ENCODE measurements at places on chromosomes 11 and 22. TPM values are rescaled to one million over a fixed set of nuclear protein-coding genes. Genes with fewer than 3 reads are reported as not detected.

The OR2D2 gene
- 0.09 TPM for total RNA-seq

The CELSR1 gene
- 1.4 TPM for total RNA-seq

The BIK gene
- total RNA-seq, result not detected

The DCDC1 gene
- 0.34 TPM for total RNA-seq

The TPBGL gene
- not detected for total RNA-seq

The ACCSL gene
- total RNA-seq, result not detected

The P2RY2 gene
- not detected for total RNA-seq

The ZMAT5 gene
- 20.3 TPM for total RNA-seq

The KCNQ1OT1 gene
- total RNA-seq, result 3.9 TPM

The GTSE1 gene
- 0.95 TPM for total RNA-seq

The IGLL5 gene
- total RNA-seq, result not detected

The HSPB2 gene
- total RNA-seq, result 0.63 TPM

The CEND1 gene
- total RNA-seq, result 0.69 TPM

The MOV10L1 gene
- 1.1 TPM for total RNA-seq

The KLHL35 gene
- total RNA-seq, result 0.43 TPM

The B3GAT1 gene
- not detected for total RNA-seq

The TMEM45B gene
- total RNA-seq, result not detected

The PATE2 gene
- not detected for total RNA-seq

The SMC1B gene
- not detected for total RNA-seq

The MYBPC3 gene
- not detected for total RNA-seq

The OR51B5 gene
- 0.26 TPM for total RNA-seq

The OVCH2 gene
- not detected for total RNA-seq

The C11orf42 gene
- total RNA-seq, result not detected

The ZNF195 gene
- total RNA-seq, result 11.7 TPM

The NRXN2 gene
- total RNA-seq, result 1.0 TPM

The PRAME gene
- total RNA-seq, result not detected

The TH gene
- not detected for total RNA-seq

The OSM gene
- total RNA-seq, result not detected

The RAB3IL1 gene
- 9.1 TPM for total RNA-seq

The CDHR5 gene
- total RNA-seq, result not detected

The IGLL1 gene
- not detected for total RNA-seq

The SHISA8 gene
- not detected for total RNA-seq

The ARHGAP32 gene
- 15.5 TPM for total RNA-seq

The TSGA10IP gene
- not detected for total RNA-seq

The FSHB gene
- not detected for total RNA-seq

The CCDC116 gene
- 0.26 TPM for total RNA-seq

The PCNX3 gene
- 10.0 TPM for total RNA-seq

The LRRC55 gene
- under 0.01 TPM for total RNA-seq

The MIOX gene
- total RNA-seq, result not detected

The OR52E8 gene
- total RNA-seq, result not detected

The HBE1 gene
- not detected for total RNA-seq

The NXPE1 gene
- total RNA-seq, result not detected

The KCNK4 gene
- total RNA-seq, result 0.09 TPM

The PHETA2 gene
- 20.0 TPM for total RNA-seq

The DUSP8 gene
- total RNA-seq, result 0.09 TPM

The HBG1 gene
- total RNA-seq, result not detected

The SVIP gene
- 0.52 TPM for total RNA-seq

The FGF4 gene
- total RNA-seq, result not detected
